Hindlimb muscle (tissue), 1 donor: ENCODE measurements at places on chromosomes 6 and 20. TPM values are rescaled to one million over a fixed set of nuclear protein-coding genes. Genes with fewer than 3 reads are reported as not detected.

- DNase-seq, result no peak
These were observed 80.4 kb downstream of the ARMC2 start for GRCh38 chr6:108928650-108929049.

DNA sequence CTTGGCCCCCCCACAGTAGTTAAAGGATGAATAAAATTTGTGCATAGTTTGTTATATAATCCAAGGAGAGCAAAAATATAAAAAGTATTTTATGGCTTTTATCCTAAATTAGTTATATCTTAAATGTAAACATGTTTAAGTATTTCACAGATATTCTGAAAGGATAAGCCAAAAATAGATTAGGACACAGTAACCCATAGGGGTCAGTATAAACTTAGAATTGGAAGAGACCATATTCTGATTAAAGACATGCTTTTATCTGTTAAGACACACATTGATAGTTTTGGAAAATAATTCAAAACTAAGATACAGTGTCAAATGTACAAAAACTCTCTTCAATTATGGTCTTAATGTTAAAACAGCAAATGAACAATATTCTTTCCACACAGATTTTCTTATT, 4.5 kb upstream of the SERINC1 start:
- no peak for DNase-seq

DNA sequence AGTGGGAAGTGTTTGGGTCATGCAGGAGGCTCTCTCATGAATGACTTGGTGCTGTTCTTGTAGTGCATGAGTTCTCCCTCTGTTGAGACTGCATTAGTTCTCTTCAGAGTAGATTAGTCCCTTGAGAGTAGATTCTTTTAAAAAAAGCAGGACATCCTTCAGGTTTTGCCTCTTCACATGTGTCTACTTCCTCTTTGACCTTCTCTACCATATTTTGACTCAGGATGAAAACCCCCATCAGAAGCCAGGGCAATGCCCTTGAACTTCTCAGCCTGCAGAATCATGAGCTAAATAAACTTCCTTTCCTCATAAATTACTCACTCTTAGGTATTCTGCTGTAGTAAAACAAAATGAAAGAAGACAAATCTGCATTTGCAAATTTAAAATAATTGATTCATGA, 170.3 kb downstream of the CD109 start:
- DNase-seq, result no peak

DNA sequence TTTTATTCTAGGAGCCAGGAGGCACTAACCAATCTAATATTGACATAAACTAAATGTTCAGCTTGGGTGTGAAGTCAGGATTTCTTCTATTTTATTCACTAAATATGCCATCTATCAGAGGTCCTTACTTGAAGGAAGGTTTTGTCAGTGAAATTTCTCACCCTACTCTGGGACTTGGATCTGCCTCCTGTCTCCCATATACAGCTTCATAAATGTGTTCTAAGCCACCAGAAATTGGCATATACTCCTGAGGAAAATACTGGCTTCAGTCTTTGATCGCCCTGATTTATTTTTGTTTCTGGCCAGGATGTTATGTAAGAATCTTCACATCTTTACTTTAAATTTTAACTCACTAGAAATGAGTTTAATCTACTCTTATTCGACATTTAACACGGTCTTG, 647.7 kb downstream of the C6orf118 start:
- no peak for DNase-seq

GRCh38 chr6:13278991-13279390, 49.3 kb downstream of the TBC1D7 start:
- DNase-seq, result no peak

DNA sequence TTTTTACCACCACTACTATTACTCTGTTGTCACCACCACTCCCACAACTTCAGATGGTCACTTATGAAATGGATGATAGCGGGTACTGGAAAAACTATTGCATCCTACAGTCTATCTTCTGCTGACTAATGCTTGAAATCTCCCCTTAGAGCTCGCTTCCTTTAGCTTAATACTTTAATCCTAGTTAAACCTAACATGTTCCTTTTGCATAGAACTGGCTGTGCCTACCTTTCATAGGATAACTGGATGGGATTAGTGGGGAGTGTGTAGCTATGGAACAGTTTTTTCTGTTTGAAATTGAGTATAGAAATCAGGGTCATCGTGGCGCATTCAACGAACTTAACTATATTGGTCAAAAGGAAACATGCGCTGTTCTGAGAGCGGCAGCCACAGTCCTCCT, 294.7 kb downstream of the FARS2 start:
- DNase-seq, result no peak

GRCh38 chr6:64310214-64310613, 674.6 kb downstream of the PHF3 start:
- no peak for DNase-seq

DNA sequence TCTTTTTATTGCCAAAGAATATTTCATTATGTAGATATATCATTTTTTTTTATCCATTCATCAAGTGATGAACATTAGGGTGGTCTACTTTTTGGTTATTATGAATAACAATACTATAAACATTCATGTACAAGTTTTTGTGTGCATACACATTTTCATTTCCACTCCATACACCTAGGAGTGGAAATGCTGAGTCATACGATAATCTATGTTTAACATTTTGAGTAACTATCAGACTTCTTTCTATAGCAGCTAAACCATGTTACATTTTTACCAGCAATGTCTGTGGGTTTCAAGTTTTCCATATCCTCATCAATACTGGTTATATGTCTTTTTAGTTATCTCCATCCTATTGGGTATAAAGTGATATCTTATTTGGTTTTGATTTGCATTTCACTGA, 65.7 kb downstream of the PRSS35 start:
- no peak for DNase-seq

- DNase-seq, result no peak
These were observed 33.1 kb upstream of the SEC63 start for GRCh38 chr6:107991061-107991460.

GRCh38 chr6:84353459-84354423, 126.3 kb upstream of the CEP162 start:
- no peak for DNase-seq

DNA sequence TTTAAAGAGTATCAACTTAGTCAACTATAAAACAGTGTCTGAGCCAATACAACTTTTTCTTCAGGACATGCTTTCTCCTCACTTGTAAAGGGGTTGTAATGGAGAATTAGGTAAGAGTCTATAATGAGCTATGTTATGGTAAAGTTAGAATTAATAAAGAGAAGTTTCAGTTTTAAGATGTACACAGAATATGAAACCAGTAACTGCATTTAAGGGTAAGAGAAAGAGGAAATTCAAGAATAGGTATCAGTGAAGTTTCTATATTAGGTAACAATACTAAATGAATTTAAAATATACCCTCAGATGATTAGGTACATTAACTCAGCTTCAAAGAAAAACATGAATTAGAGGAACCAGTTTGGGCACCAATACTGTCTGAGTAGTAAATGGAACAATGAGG, 1444.3 kb upstream of the ADGRB3 start:
- no peak for DNase-seq

GRCh38 chr6:159047891-159048685, 3.3 kb upstream of the TAGAP start:
- DNase-seq, result no peak

DNA sequence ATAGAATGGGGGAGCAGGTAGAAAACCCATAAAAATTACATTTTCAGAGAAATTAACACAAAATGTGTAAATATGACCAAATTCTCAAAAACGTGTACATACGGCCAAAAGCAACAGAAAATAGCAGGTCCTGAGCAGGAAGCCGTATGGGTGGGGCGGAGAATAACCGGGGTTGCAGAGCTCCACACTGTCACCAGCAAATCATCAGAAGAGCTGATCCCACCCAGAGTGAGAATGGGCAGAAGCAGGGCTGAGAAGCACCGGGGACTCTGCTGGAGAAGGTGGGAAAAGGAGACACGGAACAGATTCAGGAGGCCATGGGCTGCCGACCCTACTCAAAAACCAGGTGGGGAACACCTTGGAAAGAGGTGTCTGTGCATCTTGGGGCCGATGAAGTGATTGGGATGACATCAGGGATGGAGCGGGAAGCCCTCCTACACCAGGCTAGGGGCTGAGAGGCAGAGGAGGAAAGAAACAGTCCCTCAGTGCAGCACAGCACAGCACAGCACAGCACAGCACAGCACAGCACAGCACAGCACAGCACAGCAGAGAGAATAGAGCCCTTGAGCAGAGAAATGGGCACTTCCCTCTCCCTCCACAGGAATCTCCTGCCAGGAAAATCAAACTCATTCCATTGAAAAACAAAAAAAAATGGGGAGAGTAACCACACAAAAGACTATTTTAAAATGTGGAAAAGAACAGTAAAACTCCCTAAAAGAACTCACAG, 22.3 kb downstream of the STX7 start:
- DNase-seq, result peak; percentile 19

DNA sequence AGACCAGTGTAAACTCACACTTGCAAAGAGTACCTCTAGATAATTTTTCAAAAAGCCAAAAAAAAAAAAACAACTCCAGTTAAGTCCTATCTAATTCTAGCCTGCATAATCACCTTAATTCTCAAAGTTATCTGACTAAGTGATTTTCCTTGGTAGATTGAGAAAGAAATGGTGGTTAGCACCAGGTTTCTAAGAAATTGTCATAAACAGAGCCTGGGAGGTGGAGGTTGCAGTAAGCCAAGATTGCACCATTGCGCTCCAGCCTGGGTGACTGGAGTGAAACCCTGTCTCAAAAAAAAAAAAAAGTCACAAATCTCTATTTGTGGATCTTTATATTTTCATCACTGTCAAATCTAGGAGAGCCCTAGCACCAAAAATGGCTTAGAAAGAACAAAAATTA, 8.9 kb downstream of the FBXO5 start:
- no peak for DNase-seq

- DNase-seq, result no peak
These were observed 704.4 kb downstream of the UTRN start for GRCh38 chr6:144989319-144990107.

DNA sequence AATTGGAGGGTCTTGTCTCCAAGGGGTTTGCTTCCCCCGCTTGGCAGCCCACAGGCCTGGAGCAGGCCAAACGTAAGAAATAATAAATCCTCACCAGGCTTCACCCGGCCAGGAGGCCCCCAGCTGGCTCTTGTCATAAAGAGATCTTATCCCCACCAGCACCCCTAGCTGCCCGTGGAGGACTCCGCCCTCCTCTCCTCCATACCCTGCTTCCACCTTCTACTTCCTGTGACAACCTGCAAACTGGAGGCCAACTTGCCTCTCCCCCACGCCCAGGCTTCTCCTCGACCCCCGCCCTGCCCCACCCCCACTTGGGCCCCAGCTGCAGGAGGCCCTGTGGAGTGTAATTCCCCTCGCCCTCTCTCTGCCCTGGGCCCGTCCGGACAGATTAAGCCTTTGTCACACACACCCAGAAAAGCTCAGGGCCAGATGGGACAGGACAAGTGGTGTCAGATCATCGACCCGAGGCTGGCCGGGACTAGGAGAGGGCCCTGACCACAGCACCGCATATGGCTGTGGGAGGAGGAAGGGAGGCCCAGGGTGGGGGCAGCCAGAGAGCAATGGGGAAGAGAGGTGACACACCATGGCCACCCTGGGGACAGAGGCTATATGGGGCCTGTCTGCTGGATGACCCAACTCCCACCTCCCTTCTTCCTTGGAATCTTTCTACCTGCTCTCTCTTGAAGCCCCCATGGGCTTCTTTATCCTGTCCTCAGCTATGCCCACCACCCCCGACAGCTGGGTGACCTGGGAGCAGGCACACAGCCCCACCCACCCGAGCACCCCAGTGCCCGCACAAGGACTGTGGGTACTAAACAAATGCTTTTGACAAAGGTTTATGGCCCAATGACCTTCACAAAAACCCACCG, 3.9 kb downstream of the NOL4L start:
- DNase-seq, result no peak

DNA sequence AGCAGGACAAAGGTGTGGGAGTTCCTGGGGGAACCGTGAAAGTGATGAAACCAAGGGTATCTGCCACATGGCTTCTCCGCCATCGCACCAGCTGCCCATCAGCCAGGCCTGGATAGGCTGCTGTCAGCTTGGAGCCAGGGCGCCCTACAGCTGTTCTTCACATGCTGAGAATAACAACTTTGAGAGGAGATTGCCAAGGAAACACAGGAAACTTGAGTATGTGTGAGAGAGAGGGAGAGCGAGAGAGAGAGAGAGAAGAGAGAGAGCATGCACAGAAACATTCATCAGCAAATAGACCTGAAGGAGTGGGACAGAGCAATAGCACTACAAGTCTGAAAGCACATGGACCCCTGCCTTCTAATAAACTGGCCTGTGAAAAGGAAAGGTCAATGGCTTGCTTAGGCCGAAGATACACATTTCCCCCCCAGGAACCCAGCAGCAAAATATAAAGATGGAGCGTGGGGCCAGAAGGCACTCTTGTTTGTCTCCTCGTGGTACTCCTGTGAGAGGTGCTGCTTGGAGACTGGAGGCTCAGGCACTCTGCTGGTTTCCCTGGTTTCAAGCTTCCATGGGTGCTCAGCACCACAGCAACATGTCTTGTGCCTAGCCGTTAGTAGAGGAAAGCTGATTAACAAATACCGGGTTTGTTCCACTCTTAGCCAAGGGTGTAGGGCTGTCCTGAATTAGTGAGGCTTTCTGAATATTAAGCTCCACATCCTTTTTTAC, 53.0 kb downstream of the SNAP25 start:
- no peak for DNase-seq

DNA sequence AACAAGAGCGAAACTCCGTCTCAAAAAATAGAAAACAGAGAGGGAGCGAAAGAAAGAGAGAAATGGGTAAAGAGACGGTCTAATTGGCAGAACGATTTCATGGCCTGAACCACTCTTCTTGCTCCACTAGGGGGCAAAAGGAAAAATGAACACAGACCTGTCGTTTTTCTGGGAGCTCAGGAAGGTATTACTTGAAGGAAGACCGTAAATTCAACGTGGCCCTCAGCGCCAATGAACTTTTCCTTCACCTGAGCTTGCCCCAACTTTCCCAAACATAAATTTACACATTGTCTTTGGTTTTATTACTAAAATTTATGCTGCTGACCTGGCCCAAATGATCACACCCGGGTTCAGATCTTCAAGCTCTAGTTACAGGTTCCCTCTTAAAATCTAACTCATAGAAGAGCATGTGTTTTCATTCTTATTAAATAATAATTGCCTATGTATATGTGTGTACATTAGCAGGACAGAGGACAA, 67.3 kb downstream of the ATP9A start:
- DNase-seq, result no peak

- no peak for DNase-seq
These were observed 26.0 kb downstream of the SLC17A9 start for GRCh38 chr20:62978561-62978943.

- DNase-seq, result no peak
These were observed 204.4 kb downstream of the ZMYND8 start for GRCh38 chr20:47152068-47152467.

DNA sequence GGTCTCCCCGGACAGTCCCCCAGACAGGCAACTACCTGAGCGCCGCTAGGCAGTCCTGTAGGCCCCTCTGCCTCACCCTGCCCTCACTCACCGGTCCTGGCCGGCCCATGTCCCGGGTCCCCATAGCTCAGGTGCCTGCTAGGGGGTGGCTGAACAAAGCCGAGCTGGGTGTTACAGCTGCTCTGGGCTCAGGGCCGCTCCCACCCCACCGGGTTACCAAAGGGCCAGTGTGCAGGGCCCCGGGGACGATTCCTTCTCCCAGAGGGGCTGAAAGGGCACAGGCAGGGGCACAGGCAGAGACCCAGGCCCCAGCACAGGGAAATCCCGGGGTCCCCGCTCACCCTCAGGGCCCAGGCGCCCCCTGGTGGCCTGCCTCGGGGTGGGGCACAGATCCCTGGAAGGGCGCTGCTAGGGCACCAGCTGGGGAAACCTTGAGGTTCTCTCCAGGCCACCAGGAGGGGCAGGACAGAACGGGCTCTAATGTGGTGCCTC, 118.4 kb downstream of the GRM4 start:
- DNase-seq, result peak; percentile 15

RNF39 gene
- polyA plus RNA-seq, result 0.35 TPM

FAM209B gene
- not detected for polyA plus RNA-seq

B3GAT2 gene
- polyA plus RNA-seq, result 1.2 TPM

SGK1 gene
- polyA plus RNA-seq, result 29.2 TPM

NHSL1 gene
- polyA plus RNA-seq, result 37.3 TPM

KDM1B gene
- 33.8 TPM for polyA plus RNA-seq
